ENCODE measurements at places on chromosomes 13 and 19.

DNA sequence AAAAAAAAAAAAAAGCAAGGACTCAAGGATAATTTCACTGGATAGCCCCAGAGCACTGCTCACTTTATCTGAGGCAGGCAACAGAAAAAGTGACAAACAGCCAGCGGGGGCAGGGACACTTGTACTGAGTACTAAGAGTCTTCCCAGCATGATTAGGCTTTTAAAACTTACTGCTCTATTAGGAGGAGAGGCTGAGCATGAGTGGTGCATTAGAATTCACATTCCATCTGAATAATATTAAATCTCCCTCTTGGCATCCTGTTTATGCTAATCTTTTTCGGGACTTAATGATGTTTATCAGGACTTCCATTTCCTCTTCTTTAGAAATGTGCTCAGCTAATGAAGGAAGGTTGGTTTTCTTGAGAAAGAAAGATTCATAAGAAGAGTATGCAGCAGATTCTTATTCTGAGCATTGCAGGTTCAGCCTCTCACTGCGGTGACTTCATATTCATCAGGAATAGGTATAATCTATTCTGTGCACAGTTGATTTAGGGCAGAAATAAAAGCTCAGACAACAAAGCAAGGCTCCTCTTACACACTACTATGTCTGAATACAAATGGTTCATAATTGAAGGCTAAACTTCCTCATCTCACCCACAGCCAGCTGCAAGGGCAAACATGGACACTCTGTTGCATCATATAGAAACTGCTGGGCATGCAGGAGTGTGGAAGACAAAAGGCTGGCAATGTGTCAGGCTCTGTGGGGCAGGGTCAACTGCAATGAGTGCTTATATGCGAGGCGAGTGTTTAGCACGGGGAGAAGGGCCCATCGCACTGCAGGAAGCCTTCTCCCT is 107.0 kb downstream of the KL start:
- DNase-seq, result no peak

- no peak for DNase-seq
Measured at GRCh38 chr19:33054623-33055022, 10.1 kb downstream of the RHPN2 start.

DNA sequence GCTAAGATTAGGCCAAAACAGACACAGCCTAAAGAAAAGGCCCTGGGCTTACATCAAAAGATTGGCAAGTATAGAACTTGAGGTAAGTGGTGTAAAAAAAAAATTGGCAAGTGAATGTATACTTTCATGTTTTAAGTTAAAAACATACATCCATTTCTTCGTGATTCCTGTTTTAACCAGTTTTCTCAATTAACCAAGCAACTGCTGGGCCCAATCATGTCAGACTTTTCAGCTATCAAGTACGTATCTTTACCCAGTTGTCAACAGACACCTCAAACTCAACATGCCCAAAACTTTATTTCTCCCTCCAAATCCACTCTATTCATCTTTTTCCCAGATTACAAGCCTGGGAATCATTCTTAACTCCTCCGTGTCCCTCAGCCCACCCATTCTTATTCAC is 1.0 kb downstream of the PCID2 start:
- no peak for DNase-seq

GRCh38 chr19:31274251-31275067 is 74.8 kb downstream of the TSHZ3 start:
- DNase-seq, result peak; percentile 57

DNA sequence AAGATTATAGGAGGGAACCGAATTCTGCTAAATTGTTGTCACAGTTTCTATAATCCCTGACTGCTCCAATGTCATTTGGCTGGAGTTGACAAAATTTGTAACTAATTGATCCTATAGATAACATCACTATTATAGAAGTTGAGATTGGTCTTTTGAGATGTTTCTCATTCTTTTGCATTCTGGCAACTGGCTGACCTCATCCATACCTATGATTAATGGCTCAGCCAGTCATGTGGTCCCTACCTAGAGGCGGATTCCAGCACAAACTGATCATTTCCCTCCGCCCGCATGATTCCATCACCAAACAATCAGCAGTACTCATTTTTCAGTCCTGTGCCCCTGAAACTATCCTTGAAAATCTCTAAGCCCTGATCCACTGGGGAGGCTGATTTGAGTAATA is 4.2 kb downstream of the PSG2 start:
- DNase-seq, result no peak

- DNase-seq, result no peak
Measured at GRCh38 chr19:4606181-4606580, 33.1 kb upstream of the TNFAIP8L1 start.

- no peak for DNase-seq
Measured at GRCh38 chr13:38017320-38017719, 147.7 kb upstream of the TRPC4 start.

Measured in NCI-H1105 (cell line).